Fibroblast of skin of right biceps (primary cell): ENCODE measurements at places on chromosomes 2 and 18.

GRCh38 chr18:40356168-40356567 is 1598.9 kb upstream of the PIK3C3 start:
- no peak for DNase-seq

- no peak for DNase-seq
Measured at GRCh38 chr2:72014831-72015230, 132.8 kb downstream of the CYP26B1 start.

- DNase-seq, result no peak
Measured at GRCh38 chr18:34084635-34085034, 140.1 kb downstream of the NOL4 start.

- DNase-seq, result no peak
Measured at GRCh38 chr18:54956506-54956905, 2.8 kb downstream of the CCDC68 start.
